ENCODE measurements at places on chromosomes 4 and X. TPM values are rescaled to one million over a fixed set of nuclear protein-coding genes. Genes with fewer than 3 reads are reported as not detected.

The IGFBP7 gene
- polyA plus RNA-seq: 0.33 TPM

The GAGE1 gene
- not detected for polyA plus RNA-seq

The RGN gene
- not detected for polyA plus RNA-seq

The RCHY1 gene
- 58.8 TPM for polyA plus RNA-seq

The F8A1 gene
- 1.8 TPM for polyA plus RNA-seq

The SH3RF1 gene
- 3.1 TPM for polyA plus RNA-seq

The ZCCHC18 gene
- polyA plus RNA-seq: 132 TPM

The ANXA10 gene
- polyA plus RNA-seq: not detected

The SLC4A4 gene
- 9.2 TPM for polyA plus RNA-seq

The LANCL3 gene
- polyA plus RNA-seq: 0.35 TPM

The ENAM gene
- polyA plus RNA-seq: 0.18 TPM

The SGCB gene
- 24.5 TPM for polyA plus RNA-seq

The ANXA3 gene
- 0.27 TPM for polyA plus RNA-seq
